ENCODE measurements at places on chromosomes 5 and 9. TPM values are rescaled to one million over a fixed set of nuclear protein-coding genes. Genes with fewer than 3 reads are reported as not detected.

Gene AJM1
- total RNA-seq, result 7.2 TPM

Gene C6
- 0.13 TPM for total RNA-seq

Gene PDLIM4
- total RNA-seq, result 9.9 TPM

Gene C9orf153
- total RNA-seq, result not detected

Gene NEURL1B
- total RNA-seq, result 5.3 TPM

Gene HACD4
- 0.13 TPM for total RNA-seq

Gene GALNT12
- 3.3 TPM for total RNA-seq

Gene TNFSF15
- 0.03 TPM for total RNA-seq

Gene LHX6
- total RNA-seq, result 0.62 TPM

Gene ELAVL2
- not detected for total RNA-seq
